ENCODE measurements at places on chromosomes 12 and 14.
A peak's percentile ranks its signal among the peaks of the same experiment; 100 is the strongest.

DNA sequence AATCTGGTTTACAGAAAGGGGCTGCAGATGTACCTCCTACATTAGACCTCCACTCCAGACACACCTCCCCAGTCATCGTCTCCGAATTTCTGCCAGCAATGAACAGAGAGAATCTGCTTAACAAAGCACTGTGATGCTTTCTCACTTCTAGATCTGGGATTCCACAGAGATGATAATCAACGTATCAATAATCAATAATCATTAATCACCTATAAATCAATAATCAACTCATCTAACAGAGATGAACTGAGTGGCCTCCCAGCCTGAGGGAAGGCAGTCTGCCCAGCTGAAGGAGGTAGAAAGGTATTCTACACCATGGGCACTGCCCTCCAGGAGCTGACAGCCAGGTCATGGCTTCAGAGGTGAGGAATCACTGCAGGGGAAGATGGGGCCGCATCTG, 183.2 kb downstream of the TMEM132D start:
- no peak for DNase-seq

GRCh38 chr12:6314776-6315175, 4.3 kb downstream of the PLEKHG6 start:
- DNase-seq, result no peak

DNA sequence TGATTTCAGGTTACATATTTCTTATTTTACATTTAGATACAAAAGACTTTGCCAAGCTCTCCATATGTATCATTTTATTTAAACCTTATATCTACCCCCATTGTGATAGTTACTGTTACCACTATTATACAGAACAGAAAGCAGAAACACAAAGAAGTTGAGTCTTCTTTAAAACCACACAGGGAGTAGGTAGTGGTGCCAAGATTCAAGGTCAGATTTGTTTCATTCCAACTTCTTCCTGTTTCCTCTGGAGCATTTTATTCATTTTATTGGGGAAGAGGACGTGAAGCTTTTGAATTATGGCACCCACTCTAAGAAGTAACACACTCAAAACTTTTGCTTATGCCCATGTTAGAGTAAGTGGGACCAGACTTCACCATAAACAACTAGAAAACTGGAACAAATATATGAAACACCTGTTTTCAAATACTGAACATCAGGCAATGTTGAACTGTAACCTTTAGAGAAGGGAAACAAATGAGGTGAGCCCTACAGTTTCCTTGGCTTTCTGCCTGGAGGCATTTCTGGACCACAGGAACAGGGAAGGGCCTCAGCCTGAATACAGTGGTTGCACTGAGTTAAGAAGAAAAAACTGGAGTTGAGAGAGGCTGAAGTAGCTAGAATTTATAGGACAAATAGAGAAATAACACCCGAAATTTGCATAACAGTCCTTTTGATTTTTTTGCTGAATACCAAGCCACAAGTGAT, 160.4 kb upstream of the SSTR1 start:
- no peak for DNase-seq

DNA sequence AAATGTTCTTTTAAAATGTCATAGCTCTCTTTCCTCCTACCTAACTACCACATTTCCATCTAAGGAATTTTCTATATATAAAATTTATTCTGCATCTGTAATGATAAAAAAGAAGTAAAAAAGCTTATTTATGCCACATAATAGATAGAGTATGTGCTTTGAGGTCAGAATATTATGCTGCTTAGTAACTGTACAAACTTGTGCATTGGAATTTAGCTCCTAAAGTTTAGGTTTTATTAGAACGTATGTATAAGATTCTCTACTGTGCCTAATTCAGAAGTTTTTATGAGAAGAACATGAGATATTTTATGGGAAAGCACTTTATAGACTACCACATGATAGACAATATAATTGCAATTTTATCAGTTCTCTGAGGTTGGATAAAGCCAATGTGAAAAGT, 384.6 kb downstream of the SLC16A7 start:
- no peak for DNase-seq

DNA sequence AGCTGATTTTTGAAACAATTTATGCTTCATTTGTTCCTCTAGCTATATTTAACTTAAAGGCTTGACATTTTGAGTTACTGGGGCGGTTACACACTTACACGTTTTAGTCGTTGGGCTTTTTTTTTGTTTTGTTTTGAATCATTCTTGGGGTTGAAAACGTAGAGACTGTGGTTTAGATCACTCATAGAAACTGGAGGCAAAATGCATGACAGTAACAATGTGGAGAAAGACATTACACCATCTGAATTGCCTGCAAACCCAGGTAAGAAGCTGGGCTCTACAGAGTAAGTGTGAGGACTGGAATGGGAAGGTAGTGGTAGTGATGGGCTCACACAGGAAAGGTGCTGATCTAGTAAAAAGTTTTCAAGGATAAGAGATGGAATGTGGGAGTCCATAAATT, at the start of gene CLEC2D:
Gene CLEC2D, plus strand, starts transcription at position 180 of the 400 bp plus-strand sequence. Its CDS starts 22 bp downstream, at position 202.
- no peak for DNase-seq

GRCh38 chr14:65972891-65973290, 513.3 kb upstream of the CCDC196 start:
- DNase-seq, result no peak

GRCh38 chr12:67837876-67838275, 151.4 kb upstream of the IFNG-AS1 start:
- DNase-seq, result no peak

- DNase-seq, result no peak
Measured at GRCh38 chr12:52976574-52977071, 27.7 kb downstream of the KRT18 start.

DNA sequence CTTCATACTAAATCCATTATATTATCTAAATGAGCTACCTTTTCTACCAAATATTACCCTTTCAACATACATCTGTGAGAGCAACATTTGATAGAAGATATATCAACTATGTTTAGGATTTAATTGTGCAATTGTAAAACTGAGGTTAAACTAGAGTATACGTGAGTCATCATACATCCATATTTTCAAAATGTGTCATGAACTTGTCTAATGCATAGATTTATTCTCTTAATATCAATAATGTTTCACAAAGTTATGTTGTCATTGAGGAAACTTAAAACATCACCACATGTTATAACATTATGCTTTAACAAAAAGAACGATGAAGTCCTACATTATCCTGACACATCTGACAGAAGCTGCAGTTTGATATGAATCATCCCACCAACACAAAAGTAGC, 645.5 kb upstream of the NOVA1 start:
- no peak for DNase-seq

DNA sequence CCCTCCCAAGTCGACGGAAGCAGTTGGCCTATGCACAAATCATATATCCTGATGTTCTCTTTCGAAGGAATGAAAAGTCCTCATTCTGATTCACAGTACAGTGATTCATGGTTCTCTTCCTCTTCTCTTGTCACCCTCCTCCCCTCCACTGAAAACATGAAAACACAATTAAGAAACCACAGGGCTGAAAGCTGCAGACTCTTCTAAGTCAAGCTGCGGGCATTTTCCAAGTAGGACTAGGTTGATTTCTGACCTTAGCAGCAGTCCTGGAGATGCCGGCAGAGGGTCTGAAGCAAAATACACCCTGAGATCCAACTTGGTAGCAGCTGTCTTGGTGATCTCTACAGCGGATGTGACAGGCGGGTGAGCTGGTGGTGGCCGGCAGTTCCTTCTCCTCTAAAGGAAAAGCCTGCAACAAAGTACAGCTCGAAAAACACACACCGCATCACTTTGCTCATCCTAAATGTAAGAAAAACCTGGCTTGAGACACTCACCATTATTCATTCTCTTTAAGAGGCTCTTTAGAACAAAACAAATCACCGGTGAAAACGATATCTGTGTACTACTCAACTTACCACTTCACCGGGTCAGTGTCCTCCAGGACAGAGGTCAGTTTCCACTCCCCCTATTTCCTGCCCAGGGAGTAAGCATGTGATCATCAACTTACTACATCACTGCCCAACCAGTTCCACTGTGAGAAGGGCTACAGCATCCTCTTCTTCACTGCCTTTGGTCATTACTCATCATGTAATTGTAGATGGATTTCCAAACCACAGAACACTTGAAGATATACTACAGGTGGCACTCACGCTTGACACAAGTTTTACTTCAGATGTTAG, 6.0 kb downstream of the TMCC3 start:
- no peak for DNase-seq

GRCh38 chr12:3341594-3341993, 149.4 kb upstream of the PRMT8 start:
- DNase-seq, result no peak

DNA sequence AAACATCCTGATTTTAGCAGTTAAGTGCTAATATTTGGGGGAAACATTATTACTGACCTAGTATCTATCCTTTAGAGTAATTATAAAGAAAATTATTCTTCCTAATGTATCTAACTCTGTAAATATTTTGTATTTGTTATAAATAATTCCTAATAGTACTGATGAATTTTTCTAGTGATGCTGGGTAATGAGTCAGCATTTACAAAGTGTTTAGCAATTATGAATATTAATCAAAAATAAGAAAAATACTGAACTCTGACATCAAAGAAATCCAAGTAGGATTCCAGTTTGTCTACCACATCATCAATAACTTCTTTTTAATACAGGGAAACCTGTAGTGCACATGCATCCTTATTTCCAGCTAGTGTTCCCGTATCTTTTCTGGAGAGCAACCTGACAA, 9.0 kb downstream of the NAP1L1 start:
- DNase-seq, result no peak

GRCh38 chr14:64060648-64061096, 207.9 kb downstream of the SYNE2 start:
- peak; percentile 85 for DNase-seq

DNA sequence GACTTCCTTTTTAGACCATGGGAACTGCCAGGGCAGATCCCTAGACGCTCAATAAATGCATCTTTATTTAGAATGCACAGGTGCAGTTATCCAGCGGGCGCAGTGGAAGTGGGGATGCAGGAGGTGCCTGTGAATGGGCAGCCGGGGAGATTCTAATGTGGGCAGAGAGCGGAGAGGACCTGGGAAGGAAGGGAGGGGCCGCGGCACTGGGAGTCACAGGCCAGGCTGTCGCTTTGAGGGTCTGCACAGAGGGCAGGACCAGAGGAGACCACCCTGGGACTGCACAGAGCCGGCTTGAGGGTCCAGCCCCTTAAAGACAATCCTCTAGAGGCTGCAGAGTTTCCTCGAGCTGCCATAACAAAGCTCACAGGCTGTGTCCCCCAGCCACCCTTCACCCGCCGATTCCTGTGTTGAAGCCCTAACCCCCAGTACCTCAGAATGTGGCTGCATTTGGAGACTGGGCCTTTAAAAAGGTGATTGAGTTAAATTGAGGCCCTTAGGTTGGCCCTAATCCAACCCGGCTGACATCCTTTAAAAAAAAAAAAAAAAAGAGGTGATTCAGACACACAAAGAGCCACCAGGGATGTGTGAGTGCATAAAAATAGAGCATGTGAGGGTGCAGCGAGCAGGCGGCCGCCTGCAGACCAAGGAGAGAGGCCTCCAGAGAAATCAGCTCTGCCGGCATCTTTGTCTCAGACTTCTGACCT, 44.4 kb upstream of the PPP2R5C start:
- no peak for DNase-seq

DNA sequence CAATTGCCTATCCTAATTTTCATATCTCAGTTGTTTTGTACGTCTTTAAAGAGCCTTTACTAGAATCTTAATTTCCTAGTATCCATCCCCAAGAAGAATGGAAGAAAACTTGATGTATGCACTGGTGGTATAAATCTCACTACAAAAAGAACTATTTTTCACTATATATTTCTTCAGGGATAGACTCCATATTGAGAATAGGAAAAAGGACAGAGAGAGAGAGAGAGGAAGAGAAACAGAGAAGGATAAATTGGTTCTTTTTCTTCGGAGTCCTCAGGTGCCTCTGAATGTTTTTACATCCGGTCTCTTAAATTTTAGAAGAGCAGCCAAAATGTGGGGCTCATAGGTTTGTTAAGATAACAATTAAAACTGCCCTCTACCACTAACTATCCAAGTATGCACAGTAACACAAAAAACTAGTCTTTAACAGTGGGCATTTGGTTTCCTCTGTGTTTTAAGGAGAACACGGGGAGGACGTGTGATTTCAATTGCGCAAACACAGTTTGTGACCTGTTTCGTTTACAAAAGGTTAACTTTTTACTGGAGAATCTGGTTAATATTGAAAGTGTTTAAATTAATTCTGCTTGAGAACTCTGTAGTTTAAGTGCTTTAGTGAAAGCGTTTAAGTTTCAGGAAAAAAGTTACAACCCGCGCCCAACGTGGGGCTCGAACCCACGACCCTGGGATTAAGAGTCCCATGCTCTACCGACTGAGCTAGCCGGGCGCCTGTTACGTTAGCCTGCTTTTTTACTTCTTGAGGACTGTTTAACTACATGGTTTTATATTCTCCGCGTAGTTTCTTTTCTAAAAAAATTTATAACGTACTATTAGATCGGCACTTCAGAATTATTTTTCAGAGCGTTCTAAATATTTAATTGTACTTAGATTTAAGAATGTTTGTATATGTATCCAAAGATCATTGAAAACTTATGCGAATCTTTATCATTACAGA, 5.1 kb upstream of the PSMA3 start:
- DNase-seq, result peak; percentile 29

- DNase-seq, result no peak
Measured at GRCh38 chr12:47216150-47216677, 136.5 kb upstream of the AMIGO2 start.

DNA sequence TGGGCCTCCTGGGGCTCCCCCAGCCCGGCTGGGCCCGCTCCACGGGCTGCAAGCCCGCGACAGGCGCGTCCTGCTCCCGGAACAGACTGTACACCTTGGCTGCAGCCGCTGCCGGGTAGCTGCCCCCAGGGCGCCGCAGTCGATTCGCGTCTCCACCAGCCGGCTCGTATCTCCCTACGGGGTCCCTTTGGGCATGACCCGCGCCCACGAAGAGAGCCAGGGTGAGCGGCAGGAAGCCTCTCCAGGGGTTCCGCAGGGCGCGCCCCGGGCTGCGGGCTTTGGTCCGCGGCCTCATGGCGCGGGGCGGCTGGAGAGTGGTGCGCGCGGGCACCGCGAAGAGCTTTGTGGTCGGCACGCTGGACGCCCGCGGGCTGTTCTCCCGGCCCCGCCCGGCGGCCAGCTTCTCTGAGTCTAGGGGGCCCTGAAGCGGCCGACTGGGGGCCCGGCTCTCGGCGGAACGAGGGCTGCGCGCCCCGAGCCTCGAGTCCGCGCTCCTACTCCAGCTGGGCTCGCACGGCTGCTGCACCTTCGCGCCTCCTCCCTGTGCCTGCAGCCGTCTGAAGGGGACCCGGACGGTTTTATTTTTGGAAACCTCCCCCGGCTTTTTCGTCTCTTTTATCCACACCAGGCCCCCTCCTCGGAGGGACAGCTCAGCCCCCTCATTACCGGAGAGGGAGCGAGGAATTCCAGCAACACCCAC, at the start of gene LTBP2:
Gene LTBP2, minus strand, starts transcription at position 588 of the 700 bp plus-strand sequence. Its CDS starts 293 bp downstream, at position 295.
- no peak for DNase-seq
